ENCODE measurements at places on chromosomes 13 and 19.
A peak's percentile ranks its signal among the peaks of the same experiment; 100 is the strongest.

DNA sequence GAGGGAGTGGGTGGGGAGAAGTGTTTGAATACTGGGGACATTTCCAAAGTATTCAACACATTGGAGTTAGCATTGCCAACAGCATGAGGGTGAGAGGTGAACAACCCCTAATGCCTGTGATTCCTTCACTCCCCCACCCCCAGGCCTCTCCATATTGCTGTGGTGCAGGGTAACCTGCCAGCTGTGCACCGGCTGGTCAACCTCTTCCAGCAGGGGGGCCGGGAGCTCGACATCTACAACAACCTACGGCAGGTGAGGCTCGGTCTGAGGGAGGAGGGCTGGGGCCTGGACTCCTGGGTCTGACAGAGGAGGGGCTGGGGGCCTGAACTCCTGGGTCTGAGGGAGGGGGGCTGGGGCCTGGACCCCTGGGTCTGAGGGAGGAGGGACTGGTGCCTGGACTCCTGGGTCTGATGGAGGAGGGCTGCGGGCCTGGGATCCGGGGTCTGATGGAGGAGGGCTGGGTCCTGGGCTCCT is 7.6 kb downstream of the BCL3 start:
- no peak for DNase-seq

DNA sequence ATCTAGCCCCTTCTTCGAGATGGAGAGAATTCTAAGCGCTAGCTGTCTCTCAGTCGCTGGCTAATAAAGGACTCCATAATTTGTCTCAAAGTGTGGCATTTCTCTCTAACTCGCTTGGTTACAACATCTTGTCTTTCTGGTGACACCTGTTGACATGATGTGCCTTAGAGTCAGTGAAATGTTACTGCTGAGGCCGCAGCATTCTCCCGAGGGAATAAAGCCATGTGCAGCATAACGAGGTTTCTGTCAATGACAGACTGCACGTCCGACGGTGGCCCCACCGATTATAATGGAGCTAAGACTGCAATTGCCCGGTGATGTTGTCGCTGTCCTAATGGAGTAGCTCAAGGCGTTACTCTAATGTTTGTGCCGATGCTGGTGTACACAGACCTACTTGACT is 20.3 kb upstream of the GPR32 start:
- no peak for DNase-seq

GRCh38 chr13:90640976-90641375 is 706.5 kb upstream of the MIR17HG start:
- no peak for DNase-seq

- DNase-seq = no peak
Observed at GRCh38 chr19:31992750-31993149, 352.7 kb upstream of the ZNF507 start.

DNA sequence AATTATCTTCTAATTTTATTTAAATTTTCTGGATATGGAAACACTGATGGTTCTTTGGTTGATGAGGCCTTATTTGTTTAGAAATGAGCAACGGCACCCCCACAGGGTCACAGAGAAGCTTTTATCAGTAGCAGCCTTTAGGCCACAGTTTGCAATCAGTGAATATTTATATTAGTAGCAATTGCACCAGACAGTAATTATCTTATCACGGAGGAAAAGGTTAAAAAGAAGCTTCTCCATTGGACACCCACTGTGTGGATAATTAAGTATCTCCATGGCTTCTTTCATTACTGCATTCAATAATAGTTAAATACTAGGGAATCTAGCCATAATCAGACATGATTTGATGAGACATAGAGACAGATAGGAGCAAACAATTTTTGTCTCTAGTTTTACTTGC is 2099.2 kb upstream of the PCDH20 start:
- no peak for DNase-seq

DNA sequence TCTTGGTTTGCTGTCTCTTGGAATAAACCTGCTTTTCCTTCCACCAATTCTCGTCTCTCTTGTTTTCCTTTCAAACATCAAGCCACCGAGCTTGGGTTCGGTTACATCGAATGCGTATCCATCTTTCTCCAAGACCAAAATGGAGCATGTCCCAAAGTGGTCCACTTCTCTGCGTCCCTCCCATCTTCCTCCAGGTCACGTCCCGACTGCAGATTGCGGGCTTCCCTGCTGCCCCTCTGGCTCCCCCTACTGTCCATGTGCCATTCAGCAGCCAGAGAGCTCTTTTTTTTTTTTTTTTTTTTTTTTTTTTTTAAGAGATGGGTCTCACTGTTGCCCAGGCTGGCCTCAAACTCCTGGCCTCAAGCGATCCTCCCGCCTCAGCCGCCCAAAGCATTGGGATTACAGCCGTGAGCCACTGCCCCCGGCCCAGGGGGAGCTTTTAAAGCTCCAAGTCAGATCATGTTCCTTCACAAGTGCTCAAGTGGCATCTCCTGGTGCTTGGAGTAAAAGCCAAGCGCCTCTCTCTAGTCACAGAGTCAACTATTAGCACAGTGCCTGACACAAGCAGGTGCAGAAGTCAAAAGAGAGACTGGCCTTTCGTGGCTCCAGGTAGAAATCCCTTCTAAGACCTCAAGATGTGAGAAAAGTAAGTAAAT is 10.0 kb downstream of the COL5A3 start:
- peak; percentile 2 for DNase-seq

GRCh38 chr19:9008667-9009066 is 1.5 kb downstream of the MUC16 start:
- no peak for DNase-seq

DNA sequence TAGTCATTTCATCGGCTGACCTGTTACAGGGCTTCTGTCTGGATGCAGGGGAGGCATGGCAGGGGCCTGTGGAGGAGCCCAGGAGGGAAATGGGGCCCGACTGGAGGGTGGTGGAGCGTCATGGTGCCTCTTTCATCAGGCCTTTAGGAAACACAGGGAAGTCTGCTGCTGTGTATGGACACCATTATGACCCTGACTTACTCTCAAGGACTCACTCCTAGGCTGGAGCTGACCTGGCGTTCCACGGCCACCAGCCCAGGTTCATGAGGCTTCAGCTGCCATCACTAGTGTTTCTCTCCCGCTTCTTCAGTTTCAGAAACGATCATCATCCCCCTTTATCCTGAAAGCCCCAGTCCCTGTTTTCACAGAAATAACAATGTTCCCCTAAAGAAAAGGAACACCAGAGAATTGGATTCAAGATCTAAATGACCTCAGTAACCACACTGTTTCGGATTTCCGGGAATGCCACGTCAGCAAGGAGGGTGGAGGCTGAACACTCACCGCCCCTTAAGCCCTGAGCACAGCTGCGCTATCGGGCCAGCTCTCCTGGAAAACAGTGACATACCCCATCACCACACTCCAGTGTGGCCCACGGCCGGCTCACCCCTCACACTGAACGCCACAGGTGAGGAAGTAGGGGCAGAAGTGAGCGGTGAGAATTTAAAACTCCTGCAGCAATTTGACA is 67.6 kb downstream of the SOX1 start:
- DNase-seq = no peak

DNA sequence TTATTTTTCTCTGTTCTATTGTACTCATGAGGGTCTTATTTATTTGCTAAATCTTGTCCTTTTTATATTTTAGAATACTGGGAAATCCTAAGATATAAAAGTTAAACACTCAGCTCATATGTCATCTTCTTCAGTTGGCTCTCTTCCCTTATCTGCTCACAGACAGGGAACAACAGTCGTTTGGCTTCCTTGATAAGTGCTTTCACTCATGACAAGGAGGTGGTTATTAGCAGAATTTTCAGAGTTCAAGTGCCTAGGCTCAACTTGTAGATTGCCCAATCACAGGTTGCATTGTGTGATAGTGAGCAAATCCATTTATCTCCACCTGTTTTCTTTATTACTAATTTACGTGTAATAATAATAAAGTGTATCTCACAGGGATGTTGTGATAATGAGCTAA is 620.3 kb upstream of the PCDH20 start:
- DNase-seq = no peak

GRCh38 chr19:4327252-4327876 is 11.3 kb downstream of the STAP2 start:
- DNase-seq = peak; percentile 47

DNA sequence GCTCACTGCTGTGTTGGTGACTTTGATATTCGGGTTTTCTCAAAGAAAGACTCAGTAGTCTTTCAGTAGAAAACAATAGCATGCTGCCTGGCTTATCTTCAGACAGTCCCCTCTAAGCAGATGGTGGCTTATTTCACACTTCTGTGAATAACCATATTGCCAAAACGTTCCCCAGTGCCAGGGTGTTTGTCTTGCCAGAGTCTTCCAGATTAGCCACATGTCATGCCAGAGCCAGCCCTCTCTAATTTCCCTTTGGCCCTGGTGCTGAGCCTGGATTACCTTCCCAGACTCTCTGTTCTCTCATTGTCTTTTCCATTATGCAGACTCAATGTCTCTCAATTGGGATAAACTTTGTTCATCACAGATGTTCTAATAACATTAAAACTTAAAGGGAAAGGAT is 488.0 kb upstream of the ATXN8OS start:
- DNase-seq = no peak

DNA sequence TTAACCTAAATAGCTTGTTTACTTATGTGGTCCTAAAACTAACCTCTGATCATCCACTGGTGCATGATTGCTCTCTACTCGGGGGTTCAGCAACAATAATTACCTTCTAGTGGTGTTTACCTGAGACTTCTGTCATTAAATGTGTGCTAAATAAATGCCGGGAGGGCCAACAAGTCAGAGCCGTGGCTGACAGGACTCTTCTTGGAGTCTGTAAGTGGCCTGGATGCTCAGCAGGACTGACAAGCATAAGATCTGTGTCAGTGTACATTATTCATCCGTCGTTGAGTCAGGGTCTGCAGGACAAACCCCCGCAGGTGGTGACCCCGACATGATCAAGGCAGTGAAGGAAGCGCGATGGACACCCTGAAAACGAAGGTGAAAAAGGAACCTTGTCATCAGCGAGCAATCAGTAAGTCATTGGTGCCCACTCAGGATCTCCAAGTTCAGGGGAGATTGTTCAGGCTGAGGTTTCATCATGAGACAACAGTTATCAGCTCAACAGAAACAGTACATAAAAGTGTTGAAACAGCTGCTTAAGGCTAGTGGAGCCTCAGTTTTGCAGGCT is 1466.9 kb downstream of the UQCRFS1 start:
- DNase-seq = no peak

GRCh38 chr13:91245288-91245687 is 102.2 kb upstream of the MIR17HG start:
- no peak for DNase-seq

DNA sequence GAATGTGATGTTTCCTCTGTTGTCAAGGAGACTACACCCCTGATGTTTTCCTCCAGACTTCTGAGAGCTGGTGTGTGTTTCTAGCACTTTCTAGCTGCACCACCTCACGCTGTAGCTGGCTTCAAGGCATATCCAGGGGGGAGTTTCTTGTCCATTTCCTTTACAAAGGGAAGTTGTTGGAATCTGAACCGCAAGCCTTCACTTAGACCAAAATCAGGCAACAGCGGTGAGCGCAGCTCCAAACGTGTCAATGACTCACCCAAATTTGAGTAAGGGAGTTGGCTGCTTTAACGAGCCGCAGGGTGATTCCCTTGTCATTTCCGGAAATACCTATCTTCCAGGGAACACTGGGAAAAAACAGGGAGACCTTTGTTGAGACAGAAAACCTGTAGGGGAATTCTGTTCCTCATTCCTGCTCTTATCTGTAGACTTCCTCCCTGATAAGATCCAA is 2.5 kb downstream of the LDLR start:
- DNase-seq = no peak

DNA sequence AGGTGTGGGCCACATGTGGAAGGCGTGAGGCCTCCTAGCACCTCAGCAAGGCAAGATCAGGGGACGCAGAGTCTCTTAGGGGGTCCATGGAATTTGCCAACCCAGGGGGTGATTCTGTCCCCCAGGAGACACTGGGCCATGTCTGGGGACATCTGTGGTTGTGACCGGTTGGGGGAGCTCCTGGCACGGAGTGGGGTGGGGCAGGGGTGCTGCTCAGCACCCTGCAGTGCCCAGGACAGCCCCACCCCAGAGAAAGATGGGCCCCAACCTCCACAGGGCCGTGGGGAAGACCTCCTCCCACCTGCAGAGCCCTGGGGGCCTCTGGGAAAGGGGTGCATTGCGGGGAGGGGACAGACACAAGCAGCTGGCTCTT is 4.0 kb downstream of the MKNK2 start:
- no peak for DNase-seq

DNA sequence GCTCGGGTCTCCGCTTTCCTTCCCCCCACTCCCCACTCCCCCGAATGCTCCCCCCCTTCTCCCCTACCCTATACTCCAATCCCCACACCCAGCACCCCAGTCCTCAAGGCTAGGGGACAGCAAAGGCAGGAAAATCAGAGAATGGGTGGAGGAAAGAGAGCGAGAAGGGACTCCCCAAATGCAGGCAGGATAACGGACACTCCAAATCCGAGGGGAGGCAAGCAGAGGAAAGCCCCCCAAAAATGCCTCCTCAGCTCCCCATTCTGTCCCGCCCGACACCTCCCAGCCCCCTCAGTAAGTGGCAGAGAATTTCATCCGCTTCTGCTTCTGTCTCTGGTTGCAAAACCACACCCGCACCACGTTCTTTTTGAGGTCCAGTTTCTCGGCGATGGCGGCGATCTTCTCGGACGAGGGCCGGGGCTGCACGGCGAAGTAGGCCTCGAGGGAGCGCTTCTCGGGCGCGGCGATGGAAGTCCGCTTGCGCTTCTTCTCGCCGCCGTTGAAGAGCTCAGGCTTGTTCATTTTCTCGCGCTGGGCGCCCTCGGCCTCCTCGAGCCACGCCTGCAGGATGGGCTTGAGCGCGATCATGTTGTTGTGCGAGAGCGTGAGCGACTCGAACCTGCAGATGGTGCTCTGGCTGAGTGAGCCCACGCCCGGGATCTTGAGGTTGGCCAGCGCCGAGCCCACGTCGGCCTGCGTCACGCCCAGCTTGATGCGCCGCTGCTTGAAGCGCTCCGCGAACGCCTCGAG is 2.1 kb downstream of the POU4F1 start:
- DNase-seq = no peak

GRCh38 chr13:34207334-34207733 is 389.4 kb downstream of the RFC3 start:
- DNase-seq = no peak

GRCh38 chr13:45899406-45899805 is 47.9 kb upstream of the SIAH3 start:
- DNase-seq = no peak

- DNase-seq = no peak
Observed at GRCh38 chr19:13024951-13025697, 29.8 kb downstream of the NFIX start.
